Activated T-cell treated with anti-CD3 and anti-CD28 coated beads, Interleukin-2, amount 50 U/mL, for 4 hours (primary cell): ENCODE measurements at places on chromosomes 1 and 21. TPM values are rescaled to one million over a fixed set of nuclear protein-coding genes. Genes with fewer than 3 reads are reported as not detected.

Gene GPA33
- 0.20 TPM for total RNA-seq

Gene AXDND1
- 0.65 TPM for total RNA-seq

Gene PHLDA3
- 3.4 TPM for total RNA-seq

Gene RAB25
- total RNA-seq: 0.61 TPM

Gene KDM5B
- 36.0 TPM for total RNA-seq

Gene KCNJ10
- not detected for total RNA-seq

Gene VANGL1
- 2.1 TPM for total RNA-seq

Gene ZNF593OS
- not detected for total RNA-seq

Gene S100A1
- not detected for total RNA-seq
